ENCODE measurements at places on chromosomes 4 and X.

- DNase-seq = no peak
These were observed 7.9 kb downstream of the NONO start for GRCh38 chrX:71291381-71291780.

GRCh38 chr4:77349796-77350195 is 192.8 kb downstream of the CCNG2 start:
- no peak for DNase-seq

DNA sequence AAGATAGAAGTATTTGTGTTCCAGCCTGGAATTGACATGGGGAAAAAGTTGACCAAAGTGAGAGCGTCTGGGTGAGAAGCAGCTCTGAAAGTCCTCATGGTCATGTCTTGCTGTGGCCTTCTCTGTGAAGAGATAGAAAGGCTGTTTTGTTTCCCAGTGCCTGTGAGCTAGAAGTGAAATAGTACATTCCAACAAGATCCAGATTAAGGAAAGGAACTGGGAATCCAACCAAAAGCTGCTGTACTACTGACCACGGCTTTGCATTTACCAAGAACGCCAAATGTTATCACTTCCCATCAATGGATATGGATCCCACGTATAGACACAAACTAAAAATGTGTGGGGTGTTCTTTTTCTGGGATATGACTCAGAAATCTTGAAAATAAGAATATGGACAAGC is 51.2 kb downstream of the TENM3 start:
- no peak for DNase-seq

DNA sequence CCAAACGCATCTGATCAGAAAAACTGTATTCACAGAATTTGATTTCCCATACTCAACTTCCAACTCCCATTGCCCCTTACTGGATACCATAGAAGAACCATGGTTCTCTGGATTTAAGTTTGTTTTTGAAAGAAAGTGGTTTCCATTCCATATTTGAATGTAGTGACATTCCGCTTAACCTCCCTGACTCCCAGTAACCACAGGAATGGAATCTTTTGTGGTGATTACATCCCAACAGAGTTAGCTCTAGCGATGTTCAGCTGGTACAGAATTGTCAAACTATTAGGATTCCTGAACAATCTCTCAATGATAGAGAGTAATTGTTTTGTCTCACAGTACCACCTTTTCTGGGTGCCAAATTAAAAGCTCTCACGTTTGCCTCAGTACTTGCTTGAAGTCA is 1.7 kb downstream of the NUDT10 start:
- DNase-seq = no peak

DNA sequence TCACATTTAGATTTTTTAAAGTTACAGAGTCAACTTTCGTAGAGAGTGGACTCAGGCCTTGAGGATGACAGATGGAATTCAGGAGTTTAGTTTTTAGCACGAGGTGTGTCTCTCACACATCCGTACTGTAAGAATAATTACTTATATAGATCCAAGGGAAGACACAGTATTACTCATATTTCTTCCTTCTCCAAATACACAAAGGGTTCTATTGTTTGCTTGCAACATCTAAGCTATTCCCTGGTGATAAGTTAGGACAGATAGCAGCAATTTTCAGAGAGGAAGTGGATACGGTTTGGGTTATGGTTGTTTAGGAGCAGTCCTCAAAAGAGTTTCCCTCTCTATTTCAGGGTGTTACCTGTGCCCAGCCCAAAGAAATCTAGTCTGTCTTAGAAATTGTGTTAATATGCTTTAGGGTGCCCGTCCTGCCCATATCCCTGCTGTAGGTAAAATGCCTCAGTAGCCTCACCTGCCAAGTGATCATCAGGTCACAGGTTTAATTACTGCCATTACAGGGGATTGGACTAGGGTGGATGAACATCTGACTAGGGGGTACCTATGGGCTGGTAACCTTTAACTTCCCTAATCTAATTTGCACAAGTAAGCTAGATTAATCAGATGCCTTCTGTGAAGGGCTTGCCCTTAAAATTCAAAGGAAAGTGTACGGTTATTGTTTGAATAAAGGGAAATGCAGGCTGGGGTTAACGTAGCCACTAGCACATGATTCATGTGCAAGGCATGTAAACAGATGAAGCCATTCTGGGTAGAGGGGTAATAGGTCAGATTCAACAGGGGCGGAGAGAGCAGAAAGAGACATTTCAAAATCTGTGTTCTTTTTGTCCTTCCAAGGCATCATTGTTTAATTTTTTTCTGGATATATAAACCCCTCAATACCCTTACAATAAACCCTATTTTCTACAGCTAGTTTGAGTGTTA is 8.7 kb upstream of the PPP3CA start:
- no peak for DNase-seq

Data from activated naive CD4-positive, alpha-beta T cell treated with anti-CD3 and anti-CD28 coated beads for 36 hours (primary cell).